K562 (cell line): ENCODE measurements at places on chromosomes 5 and 9.

- DNase-seq, result no peak
- no peaks in the 10 kb centered on the region for H3K27me3 ChIP-seq
- H3K27ac ChIP-seq, result no peak overlapping the region
- no peak overlapping the region for H3K4me3 ChIP-seq
- H3K4me1 ChIP-seq, result no peaks in the 10 kb centered on the region
These were observed 420.7 kb downstream of the KIF4B start for GRCh38 chr5:155434267-155434666.

GRCh38 chr5:134460551-134460950, 48.9 kb upstream of the CDKN2AIPNL start:
- H3K27me3 ChIP-seq, result no peaks in the 10 kb centered on the region
- H3K27ac ChIP-seq, result no peak overlapping the region
- peaks cover 26% of the 10 kb centered on the region for H3K4me1 ChIP-seq

- H3K4me3 ChIP-seq, result no peak overlapping the region
- peaks cover 7% of the 10 kb centered on the region; the same call in 2 of the 3 replicates for H3K4me1 ChIP-seq
- peak overlapping the region; percentile 18; the same call in 1 of the 3 replicates for H3K27ac ChIP-seq
These were observed 14.0 kb downstream of the BOD1 start for GRCh38 chr5:173602423-173602822.

DNA sequence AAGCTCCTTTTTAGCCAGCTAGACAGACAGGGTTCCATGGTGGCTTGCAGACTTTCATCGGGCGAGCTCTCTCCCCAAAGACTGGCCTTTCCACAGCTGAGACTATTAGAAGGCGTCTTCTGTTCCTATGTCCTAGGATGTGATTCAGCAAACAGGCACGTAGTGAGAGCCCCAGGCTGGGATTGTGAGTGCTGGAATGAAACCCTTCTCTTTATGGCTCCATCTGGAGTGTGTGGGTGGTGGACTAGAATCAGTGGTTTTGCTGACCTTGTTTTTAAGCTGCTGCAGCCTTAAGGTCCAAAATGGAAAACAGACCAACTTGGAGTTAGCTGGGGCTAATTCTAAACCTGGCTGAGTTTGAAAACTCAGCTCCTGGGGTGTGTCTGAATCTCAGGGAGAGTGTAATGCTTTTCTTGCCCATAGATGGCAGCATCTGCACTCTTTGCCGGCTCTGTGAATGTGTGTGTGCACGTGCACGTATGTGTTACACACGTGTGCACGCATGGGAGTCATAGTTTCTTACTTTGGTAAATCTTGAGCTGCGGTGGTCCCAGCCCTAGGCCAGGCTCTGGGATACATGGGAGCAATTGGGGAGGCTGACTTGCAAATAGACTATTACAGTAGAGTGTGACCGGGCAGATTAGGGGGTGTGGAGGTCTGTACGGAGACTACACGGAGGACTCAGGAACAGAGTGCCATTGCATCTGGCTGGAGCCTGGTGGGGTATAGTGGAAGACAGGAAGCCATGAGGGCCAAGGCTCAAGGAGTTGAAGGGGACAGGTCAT, 10.7 kb downstream of the GSN start:
- peak; percentile 63 for DNase-seq
- no peak overlapping the region for H3K4me3 ChIP-seq
- H3K4me1 ChIP-seq, result peaks cover 32% of the 10 kb centered on the region

- no peak overlapping the region for H3K4me3 ChIP-seq
- no peaks in the 10 kb centered on the region for H3K36me3 ChIP-seq
- peaks cover 7% of the 10 kb centered on the region; the same call in 2 of the 3 replicates for H3K4me1 ChIP-seq
- H3K27ac ChIP-seq, result no peak overlapping the region
- no peaks in the 10 kb centered on the region for H3K27me3 ChIP-seq
These were observed 4.7 kb upstream of the SOWAHA start for GRCh38 chr5:132808448-132808847.

GRCh38 chr5:76468635-76469425, 65.7 kb downstream of the IQGAP2 start:
- DNase-seq, result no peak
- no peaks in the 10 kb centered on the region for H3K27me3 ChIP-seq
- H3K4me3 ChIP-seq, result no peak overlapping the region
- H3K36me3 ChIP-seq, result no peaks in the 10 kb centered on the region
- H3K4me1 ChIP-seq, result no peaks in the 10 kb centered on the region; the same call in 2 of the 3 replicates

- H3K36me3 ChIP-seq, result peaks cover 9% of the 10 kb centered on the region; the same call in 1 of the 3 replicates
- H3K27me3 ChIP-seq, result no peaks in the 10 kb centered on the region
- DNase-seq, result peak; percentile 43
- H3K27ac ChIP-seq, result peak overlapping the region; percentile 75
- H3K4me1 ChIP-seq, result peaks cover 3% of the 10 kb centered on the region
These were observed 1.3 kb downstream of the MOB3B start for GRCh38 chr9:27528076-27528885.

DNA sequence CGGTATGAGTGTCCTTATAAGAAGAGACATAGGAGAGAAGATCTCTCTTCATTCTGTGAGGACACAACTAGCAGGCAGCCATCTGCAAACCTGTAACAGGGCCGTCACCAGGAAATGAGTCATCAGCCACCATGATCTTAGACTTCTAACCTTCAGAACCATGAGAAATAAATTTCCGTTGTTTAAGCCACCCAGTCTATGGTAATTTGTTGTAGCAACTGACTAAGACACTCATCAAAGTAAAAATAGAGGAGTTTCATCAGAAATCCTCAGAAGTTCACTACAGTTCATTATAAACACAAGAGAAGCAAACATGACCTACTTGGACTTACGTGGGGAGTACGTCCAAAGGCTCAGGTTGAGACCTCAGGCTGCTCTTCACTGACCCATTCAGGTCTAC, 357.7 kb downstream of the SEMA5A start:
- DNase-seq, result no peak
- no peaks in the 10 kb centered on the region for H3K36me3 ChIP-seq
- no peak overlapping the region for H3K4me3 ChIP-seq
- H3K4me1 ChIP-seq, result no peaks in the 10 kb centered on the region

DNA sequence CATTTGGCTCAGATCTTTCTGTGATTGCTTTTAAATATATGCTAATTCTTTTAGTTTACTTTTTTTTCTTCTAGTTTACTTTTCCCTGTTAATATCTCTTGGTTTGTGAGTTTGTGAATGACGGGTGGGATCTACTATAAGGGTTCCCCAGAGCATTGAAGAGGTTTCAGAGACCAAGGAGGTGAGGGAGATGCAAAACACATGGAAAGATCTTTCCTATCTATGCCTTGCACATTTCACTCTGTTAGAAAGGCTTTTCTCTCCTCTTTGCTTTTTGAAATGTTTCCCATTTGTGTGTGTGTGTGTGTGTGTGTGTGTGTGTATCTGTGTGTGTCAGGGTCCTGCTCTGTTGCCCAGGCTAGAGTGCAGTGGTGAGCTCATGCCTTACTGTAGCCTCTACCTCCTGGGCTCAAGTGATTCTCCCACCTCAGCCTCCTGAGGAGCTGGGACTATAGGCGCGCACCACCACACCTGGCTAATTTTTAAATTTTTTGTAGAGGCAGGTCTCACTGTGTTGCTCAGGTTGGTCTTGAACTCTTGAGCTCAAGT, 50.7 kb downstream of the CNTLN start:
- no peak for DNase-seq
- no peaks in the 10 kb centered on the region for H3K4me1 ChIP-seq
- H3K27ac ChIP-seq, result no peak overlapping the region
- no peak overlapping the region for H3K4me3 ChIP-seq
- no peaks in the 10 kb centered on the region for H3K36me3 ChIP-seq

DNA sequence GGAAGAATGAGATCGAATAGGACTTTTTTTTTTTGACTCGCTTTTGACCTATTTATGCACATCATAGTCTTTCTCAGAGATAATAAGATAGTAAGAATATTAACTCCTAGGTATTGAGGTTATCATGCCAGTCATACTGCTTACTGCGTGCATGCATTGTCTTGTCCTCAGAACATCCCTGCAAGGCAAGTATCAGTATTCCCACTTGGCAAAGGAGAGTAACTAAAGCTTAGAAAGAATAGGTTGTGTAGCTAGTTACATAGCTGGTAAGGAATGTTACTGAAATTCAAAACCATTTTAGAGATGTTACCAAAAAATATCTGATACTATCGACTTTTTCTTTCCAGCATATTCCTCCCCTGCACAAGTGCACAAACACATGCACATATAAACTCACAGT, 296.1 kb upstream of the CLINT1 start:
- DNase-seq, result no peak
- H3K4me3 ChIP-seq, result no peak overlapping the region

DNA sequence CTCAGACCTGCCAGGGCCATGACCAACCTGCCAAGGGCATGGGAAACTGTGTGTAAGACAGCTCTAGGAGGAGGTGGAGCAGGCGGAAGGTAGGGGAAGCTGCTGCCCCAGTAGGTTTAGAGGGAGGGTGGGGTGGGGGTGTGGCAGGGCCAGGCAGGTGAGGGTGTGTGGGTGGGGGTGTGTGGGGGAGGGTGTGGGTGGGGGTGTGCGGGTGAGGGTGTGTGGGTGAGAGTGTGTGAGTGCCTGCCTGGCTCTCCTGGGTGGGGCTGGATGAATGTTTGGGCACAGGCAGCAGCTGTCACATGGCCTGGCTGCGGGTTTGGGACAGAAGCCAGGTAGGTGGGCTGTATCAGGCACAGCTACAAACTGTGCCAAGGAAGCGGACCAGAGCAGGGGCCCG, 8.8 kb upstream of the N4BP3 start:
- no peak overlapping the region for H3K4me3 ChIP-seq
- no peaks in the 10 kb centered on the region for H3K27me3 ChIP-seq
- no peak overlapping the region for H3K27ac ChIP-seq
- H3K36me3 ChIP-seq, result no peaks in the 10 kb centered on the region
- peaks cover 6% of the 10 kb centered on the region; the same call in 1 of the 2 replicates for H3K4me1 ChIP-seq

GRCh38 chr9:80555782-80556325, 984.1 kb downstream of the TLE4 start:
- H3K4me1 ChIP-seq, result no peaks in the 10 kb centered on the region
- H3K4me3 ChIP-seq, result no peak overlapping the region
- no peaks in the 10 kb centered on the region for H3K36me3 ChIP-seq

DNA sequence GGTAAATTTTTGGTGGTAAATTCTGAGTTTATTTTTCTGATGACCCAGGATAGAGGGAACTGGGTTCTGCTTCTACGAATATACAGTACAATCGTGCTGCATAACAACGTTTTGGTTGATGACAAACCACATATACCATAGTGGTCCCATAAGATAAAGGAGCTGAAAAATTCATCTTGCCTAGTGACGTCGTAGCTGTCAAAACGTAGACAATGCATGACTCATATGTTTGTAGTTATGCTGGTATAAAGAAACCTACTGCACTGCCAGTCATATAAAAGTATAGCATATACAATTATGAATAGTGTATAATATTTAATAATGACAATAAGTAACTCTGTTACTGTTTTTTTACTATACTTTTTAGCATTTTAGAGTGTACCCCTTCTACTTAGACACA, 244.0 kb downstream of the GAS1 start:
- no peak for DNase-seq
- no peak overlapping the region for H3K27ac ChIP-seq
- H3K4me1 ChIP-seq, result no peaks in the 10 kb centered on the region
- H3K27me3 ChIP-seq, result no peaks in the 10 kb centered on the region
- H3K36me3 ChIP-seq, result no peaks in the 10 kb centered on the region

DNA sequence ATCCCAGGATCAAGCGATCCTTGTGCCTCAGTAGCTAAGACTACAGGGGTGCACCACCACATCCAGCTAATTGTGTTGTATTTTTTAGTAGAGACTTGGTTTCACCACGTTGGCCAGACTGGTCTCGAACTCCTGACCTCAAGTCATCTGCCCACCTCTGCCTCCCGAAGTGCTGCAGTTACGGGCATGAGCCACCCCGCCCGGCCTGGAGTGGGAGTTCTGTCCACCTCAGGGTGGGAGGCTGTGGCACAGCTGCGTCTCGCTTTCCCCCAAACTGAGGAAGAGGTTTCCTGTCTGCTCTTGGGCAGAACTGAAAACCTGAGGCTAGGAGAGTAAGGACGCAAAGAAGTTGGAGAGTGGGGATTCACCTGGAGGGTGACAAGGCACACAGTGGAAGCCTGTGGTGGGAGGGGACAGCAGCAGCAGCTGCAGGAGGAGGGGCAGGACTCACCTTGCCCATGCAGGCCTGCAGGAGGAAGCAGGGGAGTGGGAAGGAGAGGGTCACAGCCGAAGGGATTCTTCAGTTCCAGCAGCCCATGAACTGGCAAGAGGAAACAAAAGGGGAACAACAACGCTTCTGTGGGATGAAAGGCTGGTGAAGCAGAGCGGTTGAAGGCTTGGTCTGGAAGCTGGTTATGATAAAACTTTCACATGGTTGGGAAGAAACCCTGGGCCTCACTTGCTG, 181.4 kb downstream of the GAS1 start:
- no peak overlapping the region for H3K4me3 ChIP-seq
- H3K4me1 ChIP-seq, result no peaks in the 10 kb centered on the region
- H3K27ac ChIP-seq, result no peak overlapping the region
- no peaks in the 10 kb centered on the region for H3K27me3 ChIP-seq
- no peak for DNase-seq
- no peaks in the 10 kb centered on the region for H3K36me3 ChIP-seq

DNA sequence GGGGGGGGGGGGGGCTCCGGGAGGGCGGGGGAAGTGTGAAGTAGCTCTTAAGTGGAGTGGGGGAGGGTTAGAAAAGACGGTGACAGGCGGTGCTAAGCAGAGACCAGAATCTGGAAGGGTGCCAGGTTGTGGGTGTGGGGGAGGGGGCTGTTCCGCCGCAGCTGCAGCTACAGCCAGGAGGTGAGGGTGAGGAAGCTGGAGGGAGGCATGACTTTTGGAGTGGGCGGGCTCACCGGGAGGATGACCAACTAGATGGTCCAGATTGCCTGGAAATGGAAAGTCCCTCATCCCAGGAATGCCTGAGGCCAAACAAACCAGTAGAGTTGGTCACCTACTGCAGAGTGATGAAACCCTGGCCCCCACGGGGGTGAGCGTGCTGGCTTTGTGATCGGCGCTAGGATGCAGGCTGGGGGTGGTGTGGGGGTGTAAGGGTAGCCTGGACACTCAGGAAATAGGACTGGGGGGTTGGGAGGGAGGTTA, 158.1 kb upstream of the SHB start:
- no peak overlapping the region for H3K27ac ChIP-seq
- H3K36me3 ChIP-seq, result no peaks in the 10 kb centered on the region
- H3K27me3 ChIP-seq, result peaks cover 50% of the 10 kb centered on the region
- peak; percentile 86 for DNase-seq
- peaks cover 10% of the 10 kb centered on the region for H3K4me1 ChIP-seq

DNA sequence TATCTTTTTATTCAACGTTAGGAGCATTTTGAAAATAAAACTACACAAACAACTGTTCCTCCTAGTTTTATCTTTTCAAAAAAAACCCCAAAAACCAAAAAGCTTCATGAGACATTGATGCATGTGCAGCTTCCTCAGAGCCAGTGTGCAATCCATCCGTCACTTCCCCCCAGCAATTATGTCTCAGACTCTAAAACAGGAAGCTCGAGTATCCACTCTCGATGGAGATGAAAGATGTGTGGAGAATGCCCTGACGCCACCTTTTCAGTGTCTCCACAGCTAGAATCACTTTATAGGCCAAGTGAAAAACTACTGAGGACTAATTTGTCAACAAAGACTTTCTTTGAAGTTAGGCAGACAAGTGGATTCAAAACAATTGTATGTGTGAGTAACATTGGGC, 408.9 kb upstream of the SMARCA2 start:
- no peak overlapping the region for H3K27ac ChIP-seq
- H3K4me3 ChIP-seq, result no peak overlapping the region
- no peak for DNase-seq
- no peaks in the 10 kb centered on the region for H3K36me3 ChIP-seq
- H3K27me3 ChIP-seq, result no peaks in the 10 kb centered on the region

GRCh38 chr9:81028504-81028903, 660.8 kb downstream of the TLE1 start:
- H3K27me3 ChIP-seq, result no peaks in the 10 kb centered on the region
- H3K4me1 ChIP-seq, result no peaks in the 10 kb centered on the region
- no peak for DNase-seq
- H3K27ac ChIP-seq, result no peak overlapping the region

GRCh38 chr5:92505925-92506324, 1075.1 kb downstream of the NR2F1-AS1 start:
- no peak overlapping the region for H3K27ac ChIP-seq
- no peaks in the 10 kb centered on the region for H3K36me3 ChIP-seq
- no peaks in the 10 kb centered on the region for H3K27me3 ChIP-seq
- no peaks in the 10 kb centered on the region for H3K4me1 ChIP-seq
- no peak for DNase-seq
